Keratinocyte (primary cell): ENCODE measurements at places on chromosomes 3 and 15.

DNA sequence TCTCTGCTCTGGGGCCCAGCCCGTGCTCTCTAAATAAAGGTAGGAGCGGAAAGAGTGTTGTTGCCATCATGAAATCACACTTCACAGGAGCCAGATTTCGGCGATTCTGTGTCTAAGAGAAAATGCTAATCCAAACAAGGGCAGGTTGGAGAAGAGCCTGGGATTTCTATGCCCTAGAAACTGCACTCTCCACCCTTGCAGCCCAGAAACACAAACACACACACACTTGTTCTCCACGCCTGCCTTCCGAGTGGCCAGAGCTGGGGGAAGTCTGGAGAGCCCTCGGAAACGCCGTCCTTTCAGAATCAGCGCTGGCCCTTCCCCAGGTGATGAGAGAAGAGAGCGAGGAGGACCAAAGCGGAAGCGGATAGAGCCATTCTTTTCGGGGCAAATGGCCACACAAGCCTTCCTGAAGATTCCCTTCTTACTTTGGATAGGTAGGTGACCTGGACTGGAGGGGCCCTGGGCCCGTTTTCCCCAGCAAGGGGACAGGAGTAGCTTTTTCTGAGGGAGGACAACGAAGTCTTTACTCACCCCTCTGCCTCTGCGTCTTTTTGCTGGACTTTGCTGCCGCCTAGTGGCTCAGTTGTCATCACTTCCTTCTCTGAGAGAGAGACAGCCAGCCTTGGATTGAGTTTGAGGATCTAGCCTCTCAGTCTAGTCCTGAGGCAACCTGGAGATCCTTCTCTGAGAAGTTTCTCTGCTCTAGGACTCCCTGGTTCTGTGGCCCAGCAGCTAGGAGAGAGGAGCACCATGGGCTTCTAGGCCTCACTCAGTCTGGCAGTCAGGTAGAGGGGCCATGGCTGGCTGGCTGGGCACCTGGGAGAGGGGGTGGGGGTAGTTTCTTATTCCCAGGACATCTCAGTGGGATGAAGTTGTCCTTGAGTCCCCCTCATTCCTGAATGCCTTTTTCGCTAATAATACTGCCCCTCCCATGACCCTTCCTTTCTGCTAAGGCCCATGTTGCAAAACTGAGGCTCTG is 37.7 kb downstream of the SENP8 start:
- H3K4me1 ChIP-seq = peaks cover 17% of the 10 kb centered on the region
- H3K27ac ChIP-seq = no peak overlapping the region
- H3K36me3 ChIP-seq = no peaks in the 10 kb centered on the region
- peak; percentile 28 for DNase-seq

- H3K27ac ChIP-seq = no peak overlapping the region
- no peak overlapping the region for H3K4me3 ChIP-seq
- H3K27me3 ChIP-seq = no peaks in the 10 kb centered on the region
Measured at GRCh38 chr3:87508921-87509320, 232.5 kb upstream of the POU1F1 start.

- H3K27me3 ChIP-seq = no peaks in the 10 kb centered on the region
- H3K36me3 ChIP-seq = no peaks in the 10 kb centered on the region
- H3K4me3 ChIP-seq = no peak overlapping the region
- H3K4me1 ChIP-seq = no peaks in the 10 kb centered on the region
Measured at GRCh38 chr15:94395640-94396039, 164.3 kb downstream of the MCTP2 start.

GRCh38 chr3:31420311-31420710 is 112.4 kb upstream of the STT3B start:
- no peak overlapping the region for H3K4me3 ChIP-seq
- DNase-seq = no peak
- H3K27me3 ChIP-seq = no peaks in the 10 kb centered on the region
- no peak overlapping the region for H3K27ac ChIP-seq
- H3K36me3 ChIP-seq = no peaks in the 10 kb centered on the region

- H3K27ac ChIP-seq = no peak overlapping the region
- no peaks in the 10 kb centered on the region for H3K4me1 ChIP-seq
- H3K27me3 ChIP-seq = no peaks in the 10 kb centered on the region
- H3K36me3 ChIP-seq = no peaks in the 10 kb centered on the region
Measured at GRCh38 chr15:77122576-77122975, 51.7 kb upstream of the TSPAN3 start.
